ENCODE measurements at places on chromosomes 7 and 10.

DNA sequence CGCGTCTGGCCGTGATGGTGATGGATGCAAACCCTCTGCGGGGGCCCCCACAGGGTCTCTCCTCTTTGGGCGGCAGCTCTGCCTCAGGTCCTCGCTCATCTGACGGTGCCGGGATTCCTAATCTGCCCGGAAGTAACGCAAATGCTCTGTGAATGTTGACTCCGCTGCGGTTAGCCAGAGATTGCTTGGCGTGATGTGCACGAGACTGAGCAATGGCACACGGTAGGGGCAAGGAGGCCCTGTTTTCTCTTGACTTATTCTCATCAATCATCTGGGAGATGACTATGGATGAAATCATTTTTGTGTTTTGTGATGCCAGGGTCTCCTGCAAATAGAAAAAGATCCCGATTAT lies 116.5 kb upstream of the ADAM12 start:
- no peak for DNase-seq

DNA sequence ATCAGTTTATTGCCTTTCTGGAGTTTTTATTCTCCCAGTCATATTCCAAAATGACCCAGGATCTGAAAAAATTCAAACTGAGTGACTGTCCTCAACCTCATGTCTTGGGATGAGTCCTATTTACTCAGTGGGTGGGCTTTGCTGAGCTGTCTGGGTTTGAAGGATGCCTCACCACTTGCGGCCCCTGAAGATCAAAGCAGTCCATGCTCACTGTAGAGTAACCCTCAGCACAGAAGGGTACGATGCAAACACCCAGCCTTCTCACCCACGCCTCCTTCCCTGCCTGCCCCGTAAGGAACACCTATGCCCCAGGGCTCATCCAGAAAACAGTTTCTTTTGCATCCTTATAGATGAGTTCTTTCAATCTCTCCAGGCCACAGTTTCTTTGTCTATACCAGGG lies 42.2 kb upstream of the GRB10 start:
- DNase-seq = no peak

DNA sequence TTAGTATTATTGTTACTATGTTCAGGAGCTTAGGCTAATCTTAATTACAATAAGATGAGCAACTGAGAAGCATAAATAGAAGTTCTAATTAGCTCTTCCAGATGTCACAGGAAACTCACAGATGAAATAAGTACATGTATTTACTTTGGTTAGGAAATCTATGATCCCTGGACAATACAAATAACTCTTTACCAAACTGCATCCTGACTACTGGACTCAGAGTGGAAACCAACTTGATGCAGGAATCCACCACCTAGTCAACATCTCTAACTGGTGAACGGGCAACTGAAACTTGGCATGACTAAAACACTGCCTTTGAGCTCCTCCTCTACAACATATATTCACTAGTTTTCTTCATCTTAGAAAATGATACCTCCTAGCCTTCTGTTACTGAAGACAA lies 193.2 kb downstream of the AGMO start:
- no peak for DNase-seq

- DNase-seq = peak; percentile 69
Observed at GRCh38 chr7:28104041-28104541, 76.5 kb downstream of the JAZF1 start.

- DNase-seq = peak; percentile 2
Observed at GRCh38 chr10:182441-183201, 47.4 kb downstream of the ZMYND11 start.

GRCh38 chr7:36440880-36441279 lies 51.2 kb downstream of the ANLN start:
- DNase-seq = no peak

DNA sequence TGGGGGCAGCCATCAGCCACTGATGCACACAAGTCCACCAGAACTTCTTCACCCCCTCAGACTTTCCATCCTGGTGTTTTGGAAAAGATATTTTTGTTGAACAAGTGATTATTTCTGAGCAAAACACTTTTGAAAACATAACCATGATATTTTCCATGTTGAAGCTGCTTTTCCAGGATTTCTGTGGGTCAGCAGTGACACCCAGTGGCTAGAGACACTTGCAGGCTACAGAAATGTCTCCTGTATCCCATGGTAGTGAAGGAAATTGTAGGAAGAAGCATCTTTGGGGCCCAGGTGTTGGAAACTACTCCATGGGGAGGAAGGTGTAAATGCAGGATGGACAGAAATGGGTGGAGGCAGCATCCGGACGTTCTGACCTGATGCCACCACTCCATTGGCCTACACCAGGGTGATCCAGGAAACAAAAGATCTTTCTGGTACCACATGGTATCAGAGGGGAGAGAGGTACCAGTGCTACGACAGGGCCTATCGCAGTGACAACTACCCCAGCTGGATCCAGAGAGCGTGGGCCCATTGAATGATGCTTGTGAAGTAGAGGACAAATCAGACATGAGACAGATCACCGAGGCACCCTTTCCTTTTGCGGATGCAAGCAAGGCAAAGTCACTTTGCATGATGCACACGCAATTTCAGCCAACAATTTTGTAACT lies 111.7 kb upstream of the COBL start:
- peak; percentile 9 for DNase-seq

DNA sequence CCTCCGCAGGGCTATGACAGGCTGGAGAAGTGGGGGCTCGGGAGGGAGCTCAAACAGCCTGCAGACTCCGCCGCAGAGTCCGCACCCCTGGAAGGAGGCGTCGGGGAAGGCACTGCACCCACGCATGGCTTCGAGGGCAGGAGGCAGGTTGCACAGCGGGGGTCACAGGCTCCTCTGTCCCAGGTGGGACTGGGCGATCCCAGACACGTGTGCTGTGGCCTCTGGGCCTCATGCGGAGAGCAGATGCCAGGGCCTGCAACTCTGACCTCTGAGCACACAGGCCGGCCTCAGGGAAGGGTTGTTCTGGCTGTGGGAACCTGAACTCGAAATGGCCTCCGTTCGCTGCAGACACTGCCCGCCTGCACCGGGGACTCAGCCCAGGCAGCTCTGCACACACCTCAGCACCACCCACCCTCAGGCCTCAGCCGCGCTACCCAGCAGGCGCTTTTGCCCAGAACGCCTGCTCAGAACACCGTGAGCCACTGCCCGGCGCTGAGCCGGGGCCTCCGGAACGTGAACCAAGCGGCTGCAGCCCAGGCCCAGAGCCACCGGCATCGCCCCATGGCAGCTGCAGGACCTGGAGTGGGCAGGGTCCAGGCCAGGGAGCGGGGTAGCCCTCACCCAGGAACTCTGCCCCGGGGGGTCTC lies 71.8 kb upstream of the ADGRA1 start:
- no peak for DNase-seq

DNA sequence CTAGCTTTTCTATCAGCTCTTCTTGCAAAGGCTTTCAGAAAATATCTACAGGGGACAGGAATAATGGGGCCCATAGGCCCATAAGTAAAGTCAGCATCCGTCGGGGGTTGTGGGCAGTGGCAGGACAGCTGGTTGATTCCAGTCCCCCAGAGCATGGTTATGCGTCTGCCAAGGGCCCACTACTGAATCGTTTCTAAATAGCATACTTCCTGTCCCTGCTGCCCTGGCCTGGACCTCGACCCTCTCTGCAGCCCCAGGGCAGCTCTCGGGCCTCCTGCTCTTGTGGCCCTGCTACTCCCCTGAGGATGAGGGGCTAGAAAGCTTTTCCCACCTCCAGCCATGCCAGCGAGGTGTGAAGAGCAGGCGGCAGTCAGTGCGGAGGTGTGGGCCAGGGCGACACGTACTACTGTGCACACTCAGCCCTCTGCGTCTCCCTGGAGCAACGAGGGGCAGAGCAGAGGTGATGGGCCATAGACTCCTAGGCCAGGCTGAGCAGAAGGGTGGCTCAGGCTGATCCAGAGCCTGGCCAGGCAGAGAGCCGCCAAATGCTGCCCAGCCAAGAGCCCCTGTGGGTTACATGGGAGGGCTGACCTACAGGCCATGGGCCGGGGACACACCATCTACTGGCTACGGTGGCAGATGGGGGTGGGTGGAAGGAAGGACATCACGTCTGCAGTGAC lies 4.7 kb upstream of the OPN4 start:
- DNase-seq = no peak

DNA sequence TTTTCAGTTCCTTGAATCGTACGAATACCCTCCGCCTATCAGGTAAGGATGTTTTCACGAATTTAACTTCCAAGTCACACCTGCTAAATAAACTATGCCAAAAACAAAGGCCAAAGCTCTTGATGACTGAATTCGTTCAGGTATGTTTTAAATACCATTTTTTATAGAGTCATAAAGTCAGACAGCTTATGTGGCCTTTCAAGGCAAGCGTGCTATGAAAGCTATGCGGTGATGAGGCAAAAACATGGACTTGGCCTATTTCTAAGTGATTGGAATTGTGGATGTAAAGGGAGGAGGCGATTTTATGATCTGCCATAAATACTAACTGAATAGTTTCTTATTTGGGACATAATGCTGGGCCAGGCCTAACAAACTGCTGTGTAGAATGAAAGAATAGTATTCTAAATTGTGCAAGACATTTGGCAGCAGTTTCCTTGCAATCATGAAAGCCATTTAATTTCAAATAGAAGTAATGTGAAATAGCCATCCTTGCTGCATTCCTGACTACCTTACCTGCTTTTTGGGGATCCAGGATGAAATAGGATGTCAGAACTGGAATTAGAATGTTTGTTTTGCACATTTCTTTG lies 14.0 kb downstream of the SLC39A12 start:
- no peak for DNase-seq

- DNase-seq = no peak
Observed at GRCh38 chr7:98214811-98215321, 3.6 kb downstream of the BHLHA15 start.

- DNase-seq = peak; percentile 12
Observed at GRCh38 chr7:150927956-150928344, 50.2 kb downstream of the KCNH2 start.

DNA sequence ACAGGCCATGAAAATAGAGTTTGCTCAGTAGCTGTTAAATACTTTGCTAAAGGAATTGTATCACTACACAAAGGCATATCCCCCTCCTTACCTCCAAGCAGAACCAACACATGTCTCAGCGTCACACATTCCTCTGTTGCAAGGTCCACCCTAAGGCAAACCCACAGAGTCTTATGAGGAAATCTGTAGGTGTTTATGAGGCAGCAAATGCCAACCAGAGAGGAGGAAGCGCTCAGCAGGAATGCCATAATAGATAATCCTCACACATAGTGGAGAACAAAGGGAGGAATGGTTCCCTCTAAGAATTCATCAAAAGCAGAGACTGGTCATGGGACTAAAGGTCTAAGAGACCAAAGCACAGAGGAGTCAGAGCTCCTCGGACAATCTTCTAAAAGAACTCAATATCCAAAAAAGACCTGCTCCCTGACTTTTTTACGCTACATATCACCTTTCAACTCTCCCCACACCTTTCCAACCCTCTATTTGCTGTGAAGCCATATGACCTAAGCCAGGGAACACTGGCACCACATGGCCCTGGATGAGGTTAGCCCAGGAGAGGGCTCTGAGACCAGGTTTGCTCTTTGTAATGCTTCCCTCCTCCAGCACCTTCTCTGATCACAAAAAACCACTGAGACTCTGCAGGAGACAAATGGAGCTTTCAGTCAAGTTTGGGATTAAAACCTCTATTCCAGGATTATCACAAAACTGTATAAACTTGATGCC lies 7.3 kb downstream of the SLC25A13 start:
- DNase-seq = peak; percentile 91

DNA sequence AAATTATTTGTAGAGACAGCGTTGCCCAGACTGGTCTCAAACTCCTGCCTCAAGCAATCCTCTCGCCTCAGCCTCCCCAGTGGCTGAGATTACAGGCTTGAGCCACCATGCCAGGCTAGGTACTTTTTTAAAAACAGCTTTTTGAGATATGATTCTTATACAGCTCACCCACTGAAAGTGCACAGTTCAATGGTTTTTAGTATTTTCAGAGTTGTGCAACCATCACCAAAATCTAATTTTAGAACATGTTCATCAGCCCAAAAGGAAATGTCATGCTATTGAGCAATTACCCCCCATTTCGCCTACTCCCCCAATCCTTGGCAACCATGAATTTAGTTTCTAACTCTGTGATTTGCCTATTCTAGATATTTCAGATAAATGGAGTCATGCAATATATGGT lies 73.7 kb downstream of the EVX1 start:
- DNase-seq = no peak

DNA sequence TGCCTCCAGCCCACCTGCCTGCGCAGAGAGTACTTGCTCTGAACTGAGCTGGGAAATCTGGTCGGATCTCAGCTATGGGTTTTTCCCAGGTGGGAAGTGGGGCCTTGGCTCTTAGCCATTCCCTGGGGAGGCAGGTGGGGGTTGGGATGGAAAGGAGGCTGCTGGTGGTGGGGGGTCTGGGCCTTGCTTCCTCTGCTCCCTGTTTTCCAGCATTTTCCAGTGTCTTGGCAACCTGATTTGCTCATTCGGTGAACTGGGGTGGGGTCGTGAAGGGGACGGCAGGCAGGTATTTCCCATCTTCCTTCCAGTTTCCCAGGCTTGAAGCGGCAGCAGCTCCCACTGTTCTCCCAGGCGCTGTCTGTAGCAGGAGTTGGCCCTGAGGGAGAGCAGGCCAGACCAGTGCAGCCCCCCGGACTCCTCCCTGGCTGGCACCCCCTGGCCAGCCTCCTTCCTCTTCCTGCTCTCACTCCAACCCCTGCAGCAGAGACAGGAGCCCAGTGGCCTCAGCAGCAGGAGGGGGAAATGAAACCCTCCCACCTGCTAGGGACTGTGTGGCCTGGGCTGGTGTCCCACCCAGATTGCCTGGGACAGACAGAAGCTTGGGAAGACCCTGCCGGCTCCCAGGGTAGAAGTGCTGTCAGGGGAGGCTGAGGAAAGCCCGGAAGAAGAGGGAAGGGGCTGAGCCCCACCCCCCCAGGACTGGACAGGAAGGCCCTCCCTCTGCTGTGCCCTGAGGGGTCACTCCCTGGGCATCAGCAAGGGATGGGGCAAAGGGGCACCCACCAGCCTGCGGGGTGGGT lies 6.6 kb downstream of the TRIM8 start:
- DNase-seq = no peak

DNA sequence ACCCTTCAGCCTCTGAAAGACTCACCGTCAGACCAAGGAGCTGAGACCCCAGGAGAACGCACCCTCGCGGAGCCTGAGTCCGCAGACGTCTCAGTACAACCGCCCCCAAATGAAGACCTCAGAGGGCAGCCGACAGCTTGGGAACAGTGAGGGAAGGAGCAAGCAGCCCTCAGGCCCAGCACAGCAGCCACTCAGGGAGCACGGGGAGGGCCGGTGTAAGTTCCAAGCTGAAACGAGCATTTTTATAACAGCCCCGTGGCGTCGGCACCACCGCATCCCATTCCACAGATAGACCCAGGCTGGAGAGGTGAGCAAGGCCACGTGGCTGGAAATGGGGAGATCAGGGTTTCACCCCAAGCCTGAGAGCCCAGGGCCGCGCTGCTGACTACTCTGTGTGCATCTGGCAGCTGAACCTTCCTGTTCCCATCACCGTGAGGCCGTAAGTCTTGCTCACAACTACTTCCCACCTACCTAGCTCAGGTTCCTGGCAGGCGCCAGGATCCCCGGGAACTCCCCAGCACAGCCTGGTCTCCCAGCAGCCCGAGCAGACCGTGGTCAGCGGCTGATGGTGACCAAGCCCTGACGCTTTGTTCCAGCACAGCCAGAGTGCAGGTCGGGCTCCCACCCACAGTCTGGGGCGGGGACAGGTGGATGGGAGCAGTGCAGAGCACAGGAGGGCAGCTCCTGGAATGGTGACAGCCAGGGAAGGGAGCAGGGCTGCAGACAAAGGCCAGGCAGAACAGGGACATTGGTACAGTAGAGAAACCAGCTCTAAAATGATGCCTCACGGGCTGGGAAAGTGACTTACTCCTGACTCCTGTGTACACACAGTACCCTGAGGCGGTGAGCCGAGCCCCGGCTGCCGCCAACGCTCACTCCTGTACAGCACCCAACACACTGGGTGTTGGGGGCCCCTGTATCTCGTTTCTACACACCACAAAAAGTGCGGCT lies 6.1 kb upstream of the NOM1 start:
- no peak for DNase-seq

- peak; percentile 89 for DNase-seq
Observed at GRCh38 chr7:46754140-46754720, 827.7 kb downstream of the TNS3 start.
